ENCODE measurements at places on chromosomes 1 and 21.

DNA sequence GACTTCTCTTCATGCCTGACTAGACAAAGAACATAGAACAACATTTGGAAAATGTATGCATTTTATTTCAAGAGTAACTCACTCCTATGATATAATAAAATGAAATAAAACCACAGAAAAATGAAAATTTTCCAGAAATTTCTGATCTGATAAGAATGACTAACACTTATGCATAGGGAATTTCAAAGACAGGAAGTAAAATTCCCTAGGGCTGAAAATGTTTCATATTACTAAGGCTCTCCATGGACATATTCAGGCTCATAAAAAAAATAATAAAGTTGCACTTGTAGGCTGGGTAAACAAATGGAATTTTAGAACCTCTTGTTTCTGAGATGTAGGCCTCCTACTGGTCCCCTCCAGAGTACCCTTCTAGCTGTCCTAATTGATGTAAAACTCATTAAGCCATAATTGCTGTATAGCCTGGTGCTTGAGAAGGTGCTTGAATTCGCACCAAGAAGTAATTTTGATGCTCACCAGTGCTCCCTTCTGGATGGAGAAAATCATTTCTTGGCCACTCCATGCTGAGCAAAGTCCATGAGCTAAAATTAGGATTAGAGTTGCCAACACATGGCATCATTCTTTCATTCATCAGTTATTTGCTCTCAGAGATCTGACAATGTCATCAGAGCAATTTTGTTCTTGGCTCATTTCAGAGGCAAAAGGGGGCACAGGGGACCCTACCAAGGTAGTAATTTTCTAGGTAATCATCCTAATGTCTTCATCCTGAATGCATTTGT lies 641.0 kb upstream of the CAMK1G start:
- DNase-seq: no peak

- no peak for DNase-seq
Observed at GRCh38 chr1:34425046-34425445, 248.3 kb downstream of the C1orf94 start.

DNA sequence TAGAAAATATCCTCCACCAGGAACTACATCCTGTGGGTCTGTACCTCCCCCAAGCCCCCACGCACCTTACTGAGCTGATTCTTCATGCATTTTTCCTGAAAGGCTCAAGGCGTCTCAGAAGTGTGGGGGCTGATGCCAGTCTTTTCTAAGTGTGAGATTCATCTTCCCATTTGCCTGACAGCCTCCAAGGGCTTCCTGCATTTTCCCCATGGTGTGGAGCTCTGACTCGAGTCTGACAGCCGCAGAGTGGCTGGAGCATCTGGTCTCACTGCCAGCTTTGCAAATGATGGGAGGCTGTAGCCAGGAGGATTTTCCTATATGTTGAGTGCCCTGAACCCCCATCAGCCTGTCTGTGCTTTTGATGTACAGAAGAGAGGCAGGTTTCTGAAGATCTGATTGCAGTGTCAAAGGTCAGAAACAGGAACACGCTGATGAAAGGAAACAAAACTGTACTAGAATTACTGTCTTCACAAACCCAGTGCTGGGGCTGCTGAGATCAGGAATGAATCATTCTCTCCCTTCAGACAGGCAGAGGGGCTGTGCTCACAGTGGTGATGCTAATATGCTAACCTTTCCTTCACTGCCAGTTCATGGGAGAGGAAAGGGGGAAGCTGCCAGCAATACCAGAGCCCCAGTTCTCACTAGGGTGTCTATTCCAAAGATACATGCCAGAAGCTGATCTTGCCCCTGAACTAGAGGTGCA lies 201.5 kb upstream of the C1orf174 start:
- DNase-seq: no peak

- no peak for DNase-seq
Observed at GRCh38 chr1:160429702-160430535, 29.6 kb downstream of the VANGL2 start.

DNA sequence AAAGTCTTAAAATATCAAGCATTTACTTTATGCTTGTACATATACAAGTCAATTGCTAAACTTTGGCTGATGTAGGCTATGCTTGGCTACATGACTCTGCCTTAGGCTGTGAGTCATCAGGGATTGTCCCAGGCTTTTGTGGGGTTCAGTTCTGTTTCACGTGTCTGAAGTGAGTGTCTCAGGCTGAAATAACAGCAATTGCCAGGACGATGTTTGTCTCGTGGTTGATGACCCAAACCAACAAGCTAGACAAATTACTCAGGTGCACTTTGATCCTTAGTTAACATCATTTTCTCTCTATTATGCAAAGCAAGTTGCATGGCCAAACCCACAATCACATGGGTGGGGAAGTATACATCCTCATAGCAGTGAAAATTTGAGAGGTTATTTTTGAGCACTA lies 410.1 kb downstream of the BRINP3 start:
- DNase-seq: no peak

Measured in activated CD8-positive, alpha-beta memory T cell treated with anti-CD3 and anti-CD28 coated beads for 4 hours (primary cell).